T-helper 2 cell treated with Interferon-gamma antibody and Interleukin-4, amounts not matched to agents 5 μg/mL and 100 μg/mL, for 36 hours (primary cell): ENCODE measurements at places on chromosomes 16 and 17.

- DNase-seq, result peak; percentile 9
Measured at GRCh38 chr17:9644910-9645751, at the start of gene USP43. Gene USP43, plus strand, starts transcription at chr17:9645517. Its CDS starts 116 bp downstream, at chr17:9645633.

- DNase-seq, result no peak
Measured at GRCh38 chr16:16881814-16882213, 502.9 kb downstream of the NPIPA7 start.

DNA sequence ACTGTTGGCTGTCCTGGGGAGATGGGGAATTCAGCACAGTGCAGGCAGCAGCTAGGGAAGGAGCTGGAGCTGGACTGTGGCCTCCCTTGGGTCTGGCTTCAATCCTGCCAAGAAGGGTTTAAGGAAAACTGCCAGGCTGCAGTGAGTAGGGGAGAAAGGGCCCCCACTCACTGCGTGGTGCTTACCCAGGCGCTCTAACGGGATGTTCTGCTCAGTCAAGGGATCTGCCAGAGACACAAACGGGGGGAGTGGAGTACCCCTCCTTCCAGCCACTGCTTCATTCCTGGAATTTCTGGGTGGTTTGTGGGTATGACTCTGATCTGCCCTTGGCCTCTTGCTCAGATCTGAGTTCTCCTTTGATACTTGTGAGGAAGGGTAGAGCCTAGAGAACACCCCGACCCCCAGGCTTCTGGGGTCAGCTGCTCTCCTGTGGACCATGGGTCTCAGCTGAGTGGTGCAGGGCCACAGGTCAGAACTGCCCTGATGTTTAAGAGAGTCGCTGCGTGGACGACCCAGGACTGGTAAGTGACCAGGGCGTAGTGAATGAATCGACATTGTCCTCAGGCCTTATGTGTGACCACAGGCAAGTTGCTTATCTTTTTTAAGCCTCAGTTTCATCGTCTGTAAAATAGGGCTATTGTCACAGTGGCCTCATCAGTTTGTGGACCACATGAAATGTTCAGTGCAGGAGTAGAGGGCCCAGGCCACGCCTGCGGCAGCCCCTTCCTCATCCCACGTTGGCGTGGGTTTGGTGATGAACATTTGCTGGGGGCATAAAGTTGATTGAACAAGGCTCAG lies 9.6 kb downstream of the CRISPLD2 start:
- DNase-seq, result no peak

DNA sequence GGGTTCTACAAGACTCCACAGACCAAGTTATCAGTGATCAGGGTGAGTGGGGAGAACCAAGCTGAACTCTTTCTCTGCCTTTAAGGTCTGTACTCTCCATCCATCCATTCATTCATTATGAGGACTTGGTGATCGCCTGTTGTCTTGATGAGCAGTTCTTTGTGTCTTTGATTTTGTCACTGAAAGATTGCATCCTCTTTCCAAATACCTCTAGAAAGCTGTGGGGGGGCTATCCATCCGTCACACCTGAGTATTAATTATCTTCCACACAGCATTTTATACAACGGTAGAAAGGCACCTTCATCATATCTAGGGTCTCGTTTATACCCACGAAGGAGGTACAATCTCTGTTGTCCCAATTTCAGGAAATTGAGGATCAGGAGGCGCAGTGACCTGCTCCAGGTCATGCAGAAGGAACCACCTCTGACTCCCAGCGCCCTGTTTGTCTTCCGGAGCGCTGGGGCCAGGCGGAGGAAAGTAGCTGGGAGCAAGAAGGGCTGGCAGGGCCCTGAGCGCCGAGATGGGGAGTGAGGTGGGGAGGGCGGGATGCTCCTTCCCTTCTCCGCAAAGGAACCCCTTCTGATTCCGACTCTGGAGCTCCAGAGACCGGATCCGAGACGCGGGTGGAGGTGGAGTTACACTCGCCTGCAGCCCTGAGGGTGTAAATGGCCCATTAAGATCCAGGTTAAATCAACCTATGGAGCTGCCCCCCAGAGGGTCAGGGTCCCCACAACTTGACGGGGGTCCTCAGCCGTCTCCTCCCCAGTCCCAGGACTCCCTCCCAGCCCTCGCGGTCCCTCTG lies 605 bp upstream of the ABAT start:
- no peak for DNase-seq

DNA sequence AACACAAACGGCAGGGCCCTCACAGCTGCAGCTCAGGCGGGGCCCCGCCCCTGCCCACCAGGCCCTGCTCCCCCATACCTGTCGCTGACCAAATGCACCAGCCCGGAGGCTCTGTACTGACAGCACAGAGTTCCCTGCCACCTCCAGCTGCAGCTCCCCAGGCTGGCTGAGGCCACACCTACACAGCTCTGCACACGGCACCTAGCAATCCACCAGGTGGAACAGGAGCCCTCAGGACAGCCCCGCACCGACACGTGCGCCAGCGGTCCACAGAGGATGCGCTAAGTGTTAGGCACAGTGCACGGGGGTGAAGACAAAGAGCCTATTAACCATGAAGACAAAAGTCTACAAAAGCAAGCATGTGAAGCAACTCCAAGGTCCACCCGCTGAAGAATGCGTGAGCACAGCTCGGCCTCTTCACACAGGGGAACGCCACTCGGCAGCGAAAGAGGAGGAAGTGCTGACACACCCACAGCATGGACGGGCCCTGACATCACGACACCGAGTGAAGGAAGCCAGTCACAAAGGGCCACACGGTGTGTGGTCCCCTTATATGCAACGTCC lies 5.4 kb downstream of the ZCCHC14 start:
- DNase-seq, result no peak

- DNase-seq, result no peak
Measured at GRCh38 chr16:67954421-67955196, 10.7 kb upstream of the LCAT start.
